Omental fat pad (tissue), 4 donors: ENCODE measurements at places on chromosomes 3 and 15. TPM values are rescaled to one million over a fixed set of nuclear protein-coding genes. Genes with fewer than 3 reads are reported as not detected.

DNA sequence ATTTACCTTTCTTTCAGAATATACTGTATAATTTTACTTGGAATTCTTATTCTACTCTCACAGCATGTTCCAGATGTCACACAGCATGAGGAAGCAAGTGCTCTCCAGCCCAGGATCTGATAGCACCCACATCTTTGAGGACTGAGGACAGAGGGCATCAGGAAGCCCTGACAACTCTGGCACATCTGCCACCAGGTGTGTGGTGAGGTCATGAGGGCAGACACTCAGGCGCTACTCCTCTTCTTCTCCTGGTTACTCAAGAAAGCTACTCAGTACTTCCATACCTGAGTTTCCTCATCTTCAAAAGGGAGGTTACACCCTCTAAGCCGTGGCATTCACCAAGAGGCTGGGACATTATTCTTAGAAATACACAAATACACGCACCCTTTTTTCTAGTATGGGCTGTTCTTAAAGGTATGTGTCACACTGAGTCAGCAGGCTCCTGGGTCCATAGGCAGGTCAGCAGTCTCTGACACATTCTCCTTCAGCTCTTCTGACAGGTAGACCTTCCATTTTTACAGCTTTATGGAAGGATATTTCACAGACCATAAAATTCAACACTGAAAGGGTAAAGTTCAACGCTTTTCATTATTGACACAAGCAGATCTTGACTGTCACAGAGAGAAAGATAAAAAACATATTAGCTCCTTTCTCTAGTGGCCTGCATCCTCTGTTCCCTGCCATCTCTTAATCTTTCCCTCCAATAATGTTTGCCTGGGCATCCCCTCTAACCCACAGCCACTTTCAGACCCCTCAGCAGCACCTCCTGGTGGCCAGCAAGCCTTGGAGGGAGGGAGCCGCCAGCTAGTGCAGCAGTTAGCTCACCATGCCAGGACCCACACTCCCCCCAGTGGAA lies 103.2 kb upstream of the TJP1 start:
- no peak for DNase-seq

DNA sequence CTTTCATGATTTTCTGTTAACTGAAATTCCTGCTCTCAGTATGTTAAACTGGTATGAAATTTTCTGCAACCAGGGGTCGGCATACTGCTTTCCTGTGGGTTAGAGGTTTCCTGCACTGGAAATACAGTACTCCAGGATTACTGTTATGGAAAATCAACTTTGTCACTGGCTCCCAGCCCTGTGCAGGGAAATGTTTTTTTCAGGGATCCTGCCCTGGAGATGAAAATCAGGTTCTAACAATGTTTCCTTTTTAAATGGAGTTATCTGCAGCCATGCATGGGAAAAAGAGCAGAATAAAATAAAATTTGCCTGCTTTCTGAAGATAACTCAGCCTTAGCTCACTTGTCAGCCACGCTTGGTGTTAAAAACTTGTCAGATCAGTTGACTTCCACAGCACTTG lies 220.4 kb downstream of the IL5RA start:
- no peak for DNase-seq

Gene APOD
- total RNA-seq, result 1,161 TPM

- DNase-seq, result no peak
Observed at GRCh38 chr3:3509665-3510064, 289.6 kb upstream of the LRRN1 start.

- no peak for DNase-seq
Observed at GRCh38 chr3:175502155-175502554, 643.0 kb downstream of the NAALADL2 start.

DNA sequence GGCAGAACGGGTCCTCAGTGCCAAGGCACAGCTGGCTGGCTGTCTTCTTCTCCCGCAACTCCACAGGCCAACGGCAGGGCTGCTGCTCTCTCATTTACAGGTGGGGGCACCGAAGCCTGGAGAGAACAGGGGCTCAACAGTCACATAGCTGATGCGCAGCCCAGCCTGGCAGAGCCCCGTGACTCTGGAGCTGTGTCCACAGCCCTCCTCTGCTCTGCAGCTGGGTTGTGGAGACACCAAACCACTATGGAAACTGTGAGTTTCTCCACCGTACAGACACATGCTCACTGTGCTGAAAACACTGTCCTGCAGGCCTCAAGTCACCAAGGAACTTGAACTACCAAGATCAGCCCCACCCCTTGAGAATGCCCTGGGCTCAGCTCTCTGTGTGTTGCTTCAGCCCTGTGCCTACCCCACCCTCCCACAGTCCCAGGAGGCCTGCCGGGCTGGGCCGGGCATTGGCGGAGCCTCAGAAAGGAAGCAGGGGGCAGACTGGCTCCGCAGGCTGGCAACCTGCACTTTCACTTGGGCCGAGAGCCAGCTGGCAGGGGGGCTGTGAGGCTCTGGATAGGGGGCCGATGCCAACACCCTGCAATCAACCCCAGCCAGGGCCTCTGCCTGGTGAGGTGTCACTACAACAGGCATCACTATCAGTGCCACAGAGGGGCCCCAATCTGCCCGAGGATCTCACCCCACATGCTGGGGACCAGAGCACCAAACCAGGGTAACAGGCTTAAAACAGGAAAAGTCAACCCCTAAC lies 113.7 kb upstream of the RPL32 start:
- DNase-seq, result no peak

DNA sequence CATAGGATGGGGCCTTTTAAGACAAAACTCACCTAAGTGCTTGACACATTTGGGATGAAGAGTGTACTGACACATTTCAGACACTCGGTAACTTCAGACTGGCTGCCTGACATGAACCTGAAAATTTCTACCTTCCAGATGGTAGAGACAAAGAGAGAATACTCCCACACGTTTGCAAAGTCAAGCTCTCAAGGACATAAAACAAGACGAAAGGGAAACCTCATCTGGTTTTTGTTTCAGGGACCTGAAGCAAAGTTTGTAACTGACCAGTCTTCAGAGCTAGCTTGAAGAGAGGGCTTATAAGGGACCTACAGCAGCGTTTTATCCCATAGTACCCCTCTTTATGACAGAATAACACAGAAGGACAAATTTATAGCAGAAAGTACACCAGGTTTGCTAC lies 41.9 kb downstream of the ZNF621 start:
- no peak for DNase-seq
